Adrenal gland (tissue), 19 donors: ENCODE measurements at places on chromosomes 6 and 20.

- no peak for DNase-seq
- no peak overlapping the region for H3K4me3 ChIP-seq
- H3K36me3 ChIP-seq: no peaks in the 10 kb centered on the region
- no peaks in the 10 kb centered on the region for H3K4me1 ChIP-seq
Observed at GRCh38 chr6:117955684-117956256, 48.7 kb downstream of the SLC35F1 start.

GRCh38 chr20:21238818-21239536, 64.2 kb upstream of the XRN2 start:
- H3K36me3 ChIP-seq: no peaks in the 10 kb centered on the region
- no peak for DNase-seq
- no peak overlapping the region for H3K27ac ChIP-seq
- no peaks in the 10 kb centered on the region for H3K27me3 ChIP-seq
- H3K4me3 ChIP-seq: no peak overlapping the region

GRCh38 chr6:82084324-82084920, 163.1 kb downstream of the IBTK start:
- no peaks in the 10 kb centered on the region for H3K27me3 ChIP-seq
- no peak overlapping the region for H3K27ac ChIP-seq
- H3K36me3 ChIP-seq: no peaks in the 10 kb centered on the region
- no peak for DNase-seq
- no peak overlapping the region for H3K4me3 ChIP-seq

DNA sequence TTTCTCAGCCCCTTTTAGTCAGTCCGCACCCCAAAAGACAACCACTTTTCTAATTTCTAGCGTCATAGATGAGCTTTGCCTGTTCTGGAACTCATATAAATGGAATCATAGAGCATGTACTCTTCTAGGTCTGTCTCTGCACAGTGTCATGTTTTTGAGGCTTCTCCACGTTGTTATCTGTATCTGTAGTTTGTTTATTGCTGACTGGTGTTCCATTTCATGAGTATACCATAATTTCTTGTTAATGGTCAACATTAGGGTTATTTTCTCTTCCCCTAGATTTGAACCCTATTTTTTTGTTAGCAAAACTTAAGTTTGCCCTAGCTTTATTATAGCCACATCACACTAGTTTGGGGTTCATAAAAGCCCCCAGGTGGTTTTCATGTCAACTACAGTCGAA, 16.2 kb upstream of the SGK2 start:
- no peaks in the 10 kb centered on the region for H3K36me3 ChIP-seq
- no peaks in the 10 kb centered on the region for H3K4me1 ChIP-seq
- no peaks in the 10 kb centered on the region for H3K27me3 ChIP-seq
- H3K4me3 ChIP-seq: no peak overlapping the region
- DNase-seq: no peak

- H3K36me3 ChIP-seq: no peaks in the 10 kb centered on the region
- no peak overlapping the region for H3K27ac ChIP-seq
- H3K4me1 ChIP-seq: peaks cover 12% of the 10 kb centered on the region
- no peak for DNase-seq
Observed at GRCh38 chr6:169045486-169045885, 208.2 kb downstream of the THBS2 start.

GRCh38 chr20:52497731-52498130, 306.2 kb upstream of the ZFP64 start:
- no peak overlapping the region for H3K4me3 ChIP-seq
- H3K36me3 ChIP-seq: no peaks in the 10 kb centered on the region
- peaks cover 17% of the 10 kb centered on the region for H3K4me1 ChIP-seq
- H3K27me3 ChIP-seq: no peaks in the 10 kb centered on the region
- DNase-seq: no peak
- no peak overlapping the region for H3K27ac ChIP-seq

DNA sequence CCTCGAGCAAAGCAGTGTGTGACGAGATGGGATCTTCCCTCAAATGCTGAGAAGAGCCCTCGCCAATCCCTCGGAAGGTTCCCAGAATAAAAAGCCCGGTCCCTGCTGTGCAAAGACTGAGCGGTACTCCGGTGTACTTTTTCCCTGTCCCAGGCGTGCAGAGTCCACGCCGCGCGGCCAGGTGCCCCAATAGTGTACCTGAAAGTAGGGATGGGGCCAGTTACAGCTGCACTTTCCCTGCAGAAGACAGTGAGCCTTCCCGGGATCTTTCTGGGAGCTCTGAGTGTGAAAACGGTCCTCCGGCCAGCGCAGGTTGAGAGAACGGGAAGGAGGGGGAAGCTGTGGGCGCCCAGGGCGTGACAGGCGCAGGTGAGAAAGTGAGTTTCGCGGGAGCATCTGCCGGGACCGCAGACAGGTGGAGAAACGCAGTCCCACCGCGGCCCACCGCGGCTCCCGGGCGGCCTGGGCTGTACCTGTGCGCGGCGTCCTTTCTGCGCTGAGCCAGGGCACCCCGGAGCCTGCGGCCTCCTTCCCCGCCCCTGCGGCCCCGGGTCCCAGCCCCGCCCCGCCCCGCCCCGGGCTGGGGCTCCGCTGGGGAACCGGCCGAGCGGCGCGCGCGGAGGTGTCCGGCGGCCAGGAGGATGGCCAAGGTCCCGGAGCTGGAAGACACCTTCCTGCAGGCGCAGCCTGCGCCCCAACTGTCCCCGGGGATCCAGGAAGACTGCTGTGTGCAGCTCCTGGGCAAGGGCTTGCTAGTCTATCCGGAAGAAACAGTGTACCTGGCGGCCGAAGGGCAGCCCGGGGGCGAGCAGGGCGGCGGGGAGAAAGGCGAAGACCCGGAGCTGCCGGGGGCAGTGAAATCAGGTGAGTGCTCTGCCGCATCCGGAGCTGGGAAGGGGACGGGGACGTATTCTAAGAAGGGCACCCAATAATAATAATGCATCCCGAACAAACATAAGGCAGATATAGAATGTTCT, at the start of gene RFX6:
RFX6 (plus strand) TSS at position 608 of the 977 bp plus-strand sequence; CDS start at position 642, 34 bp downstream.
- H3K4me3 ChIP-seq: no peak within 1 kb of the TSS
- H3K27ac ChIP-seq: no peak within 1 kb of the TSS
- H3K4me1 ChIP-seq: no peaks in the 10 kb centered on the region
- H3K36me3 ChIP-seq: no peaks in the 10 kb centered on the region
- DNase-seq: no peak

DNA sequence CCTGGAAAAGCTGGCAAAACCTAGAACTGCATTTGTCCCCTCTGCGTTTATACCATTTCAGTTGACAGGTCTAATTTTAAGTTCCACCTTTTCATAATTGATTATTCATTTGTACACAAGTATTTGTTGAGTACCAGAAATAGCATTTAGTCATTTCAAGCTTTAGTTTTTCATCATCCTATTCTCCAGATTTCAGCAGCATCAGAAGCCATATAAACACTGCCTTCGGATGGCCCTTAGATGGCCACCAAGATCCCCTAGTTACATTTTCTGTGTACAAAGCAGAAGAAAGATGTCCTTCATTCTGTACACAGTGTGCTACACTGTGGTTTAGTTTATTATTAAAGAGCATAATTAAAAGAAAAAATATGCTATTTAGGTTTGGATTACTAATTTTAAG, 131.4 kb downstream of the LAMA2 start:
- no peak overlapping the region for H3K27ac ChIP-seq
- no peak overlapping the region for H3K4me3 ChIP-seq
- no peaks in the 10 kb centered on the region for H3K36me3 ChIP-seq
- no peaks in the 10 kb centered on the region for H3K4me1 ChIP-seq
- no peak for DNase-seq
- H3K27me3 ChIP-seq: no peaks in the 10 kb centered on the region

- H3K4me3 ChIP-seq: no peak overlapping the region
- H3K27ac ChIP-seq: no peak overlapping the region
- no peak for DNase-seq
- peaks cover 27% of the 10 kb centered on the region for H3K27me3 ChIP-seq
- H3K4me1 ChIP-seq: peaks cover 7% of the 10 kb centered on the region
Observed at GRCh38 chr20:32017711-32018251, 7.5 kb downstream of the CCM2L start.

DNA sequence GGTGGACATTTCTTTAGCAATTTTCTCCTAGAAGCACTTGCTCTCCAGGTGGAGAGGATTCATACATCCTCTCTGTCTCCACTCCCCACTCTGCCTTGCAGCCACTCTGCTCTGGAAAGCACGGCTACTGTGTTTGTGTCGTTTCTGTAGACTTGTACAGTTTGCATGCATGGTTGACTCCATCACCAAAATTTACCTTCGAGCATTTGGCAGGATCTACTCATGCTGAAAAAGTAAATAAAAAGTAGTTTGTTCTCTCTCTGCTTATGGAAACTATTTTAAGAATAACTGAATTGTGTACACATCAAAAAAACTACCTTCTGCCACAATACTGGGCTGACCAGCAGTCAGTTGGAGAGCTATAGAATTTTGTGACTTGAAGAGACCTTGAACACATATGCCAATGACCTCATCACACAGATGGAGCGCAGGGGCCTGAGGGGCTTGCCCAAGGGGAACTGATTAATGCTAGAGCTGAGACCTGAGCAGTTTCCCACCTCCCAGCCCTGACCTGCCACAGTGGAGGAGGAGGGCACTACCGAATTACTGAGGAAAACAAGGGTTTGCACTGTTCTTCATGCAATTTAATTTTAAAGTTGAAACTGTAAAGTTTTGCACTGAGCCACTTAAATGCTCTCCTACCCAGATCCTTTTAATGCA, 33.7 kb upstream of the FOXQ1 start:
- H3K36me3 ChIP-seq: no peaks in the 10 kb centered on the region
- H3K27me3 ChIP-seq: no peaks in the 10 kb centered on the region

GRCh38 chr6:42374018-42374669, 77.6 kb downstream of the TRERF1 start:
- no peaks in the 10 kb centered on the region for H3K27me3 ChIP-seq
- no peaks in the 10 kb centered on the region for H3K4me1 ChIP-seq
- DNase-seq: no peak
- H3K4me3 ChIP-seq: no peak overlapping the region
- no peaks in the 10 kb centered on the region for H3K36me3 ChIP-seq
- H3K27ac ChIP-seq: no peak overlapping the region

GRCh38 chr6:149170564-149171452, 146.7 kb upstream of the TAB2 start:
- H3K27ac ChIP-seq: no peak overlapping the region
- no peak overlapping the region for H3K4me3 ChIP-seq
- no peaks in the 10 kb centered on the region for H3K4me1 ChIP-seq

DNA sequence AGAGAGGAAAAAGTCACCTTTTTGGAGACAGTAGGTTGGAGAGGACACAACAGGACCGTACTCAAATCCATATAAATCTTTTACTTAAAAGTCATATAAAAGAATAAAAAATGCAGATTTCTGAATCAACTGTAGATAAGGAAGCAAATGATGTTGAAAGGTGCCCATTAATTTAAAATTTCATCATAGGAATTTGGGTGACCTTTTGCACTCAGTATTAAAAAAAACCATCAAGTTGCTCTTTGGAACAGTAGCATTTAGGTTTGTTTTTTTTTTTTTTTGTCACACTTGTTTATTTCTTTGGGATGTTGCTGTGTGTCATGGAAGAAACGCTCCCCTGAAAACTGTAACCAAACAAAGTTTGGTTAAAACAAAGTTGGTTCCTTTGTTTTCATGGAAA, 20.9 kb upstream of the LRRN4 start:
- peaks cover 20% of the 10 kb centered on the region for H3K4me1 ChIP-seq
- peaks cover 11% of the 10 kb centered on the region for H3K36me3 ChIP-seq
- no peak for DNase-seq

GRCh38 chr6:40352006-40352405, 235.2 kb downstream of the LRFN2 start:
- no peaks in the 10 kb centered on the region for H3K4me1 ChIP-seq
- no peak for DNase-seq
- no peak overlapping the region for H3K4me3 ChIP-seq
- H3K27me3 ChIP-seq: no peaks in the 10 kb centered on the region
- no peak overlapping the region for H3K27ac ChIP-seq

DNA sequence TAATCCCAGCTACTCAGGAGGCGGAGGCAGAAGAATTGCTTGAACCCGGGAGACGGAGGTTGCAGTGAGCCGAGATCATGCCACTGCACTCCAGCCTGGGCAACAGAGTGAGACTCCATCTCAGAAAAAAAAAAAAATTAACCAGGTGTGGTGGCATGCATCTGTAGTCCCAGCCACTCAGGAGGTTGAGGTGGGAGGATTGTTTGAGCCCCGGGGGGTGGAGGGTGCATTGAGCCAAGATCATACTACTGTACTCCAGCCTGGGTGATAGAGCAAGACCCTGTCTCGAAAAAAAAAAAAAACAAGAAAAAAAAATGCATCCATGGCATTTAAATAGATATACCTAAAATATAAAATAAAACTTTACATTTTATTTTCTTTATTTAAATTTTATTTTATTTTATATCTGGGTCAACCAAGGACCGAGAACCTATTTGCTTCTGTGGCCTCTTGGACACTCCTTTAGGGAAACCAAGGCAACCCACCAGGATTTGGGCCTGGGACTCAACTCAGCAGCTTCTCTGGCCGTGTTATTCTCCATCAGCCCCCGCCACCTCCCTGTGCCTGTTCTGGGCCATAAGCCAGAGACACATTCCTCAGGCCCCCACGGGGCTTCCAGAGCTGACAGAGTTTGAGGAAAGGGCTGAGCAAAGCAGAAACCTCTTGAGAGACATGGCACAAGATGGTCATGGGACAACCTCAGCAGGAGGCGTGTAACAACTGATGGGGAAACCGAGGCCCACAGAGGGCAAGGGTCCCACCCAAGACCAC, 6.2 kb downstream of the SNTA1 start:
- H3K36me3 ChIP-seq: no peaks in the 10 kb centered on the region
- H3K4me3 ChIP-seq: no peak overlapping the region
- peaks cover 8% of the 10 kb centered on the region for H3K4me1 ChIP-seq
- H3K27ac ChIP-seq: no peak overlapping the region
- no peak for DNase-seq
- H3K27me3 ChIP-seq: no peaks in the 10 kb centered on the region

DNA sequence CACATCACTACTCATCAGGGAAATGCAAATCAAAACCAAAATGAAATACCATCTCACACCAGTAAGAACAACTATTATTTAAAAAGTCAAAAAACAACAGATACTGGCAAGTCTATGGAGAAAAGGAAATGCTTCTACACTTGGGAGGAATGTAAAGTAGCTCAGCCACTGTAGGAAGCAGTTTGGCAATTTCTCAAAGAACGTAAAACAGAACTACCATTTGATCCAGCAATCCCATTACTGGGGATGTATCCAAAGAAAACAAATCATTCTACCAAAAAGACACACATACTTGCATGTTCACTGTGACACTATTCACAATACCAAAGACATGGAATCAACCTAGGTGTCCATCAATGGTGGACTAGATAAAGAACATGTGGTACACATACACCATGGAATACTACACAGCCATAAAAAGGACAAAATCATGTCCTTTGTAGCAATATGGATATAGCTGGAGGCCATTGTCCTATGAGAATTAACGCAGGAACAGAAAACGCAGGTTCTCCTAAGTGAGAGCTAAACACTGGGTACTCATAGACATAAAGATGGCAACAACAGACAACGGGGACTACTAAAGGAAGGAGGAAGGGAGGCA, 260.4 kb downstream of the RNGTT start:
- peaks cover 13% of the 10 kb centered on the region for H3K4me1 ChIP-seq
- no peak overlapping the region for H3K4me3 ChIP-seq
- no peak for DNase-seq

GRCh38 chr6:27771235-27771634, 141.0 kb downstream of the OR2B2 start:
- H3K4me1 ChIP-seq: no peaks in the 10 kb centered on the region
- H3K4me3 ChIP-seq: no peak overlapping the region
- peaks cover 5% of the 10 kb centered on the region for H3K27me3 ChIP-seq
- no peak overlapping the region for H3K27ac ChIP-seq
